ENCODE measurements at places on chromosomes 13 and 19.

DNA sequence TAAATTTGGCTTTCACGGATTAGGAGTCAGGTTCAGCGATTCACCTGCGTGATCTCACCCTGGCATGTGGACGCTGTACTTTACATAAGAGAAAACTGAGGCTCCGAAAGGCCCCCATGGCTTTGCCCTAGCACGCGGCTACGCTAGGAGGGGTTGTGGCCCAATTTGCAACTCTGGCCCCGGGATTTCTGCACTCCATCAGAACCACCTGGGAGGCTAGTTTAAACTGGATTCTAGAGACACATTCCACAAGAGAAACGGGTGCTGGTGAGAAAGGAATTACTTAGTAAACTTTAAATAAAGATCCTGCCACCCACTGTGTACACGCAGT lies 6.2 kb downstream of the BCL3 start:
- DNase-seq = no peak

DNA sequence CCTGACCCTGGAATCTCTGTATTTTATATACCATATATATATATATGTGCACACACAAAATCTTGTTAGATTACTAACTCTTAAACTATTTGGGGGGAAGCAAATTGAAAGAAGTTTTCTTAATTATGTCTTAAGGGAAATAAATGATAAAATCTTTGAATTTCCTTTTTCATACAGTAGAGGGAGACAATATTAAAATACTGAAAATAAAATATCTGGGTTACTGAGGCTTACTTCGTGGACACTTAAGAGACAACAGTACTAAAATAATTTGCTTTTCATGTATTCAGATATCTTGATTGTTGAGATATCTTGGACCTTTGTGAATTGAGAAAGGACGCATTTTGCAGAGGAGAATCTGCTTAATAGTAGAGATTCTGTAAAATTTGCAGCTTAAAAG lies 17.0 kb downstream of the SUGT1 start:
- DNase-seq = no peak

DNA sequence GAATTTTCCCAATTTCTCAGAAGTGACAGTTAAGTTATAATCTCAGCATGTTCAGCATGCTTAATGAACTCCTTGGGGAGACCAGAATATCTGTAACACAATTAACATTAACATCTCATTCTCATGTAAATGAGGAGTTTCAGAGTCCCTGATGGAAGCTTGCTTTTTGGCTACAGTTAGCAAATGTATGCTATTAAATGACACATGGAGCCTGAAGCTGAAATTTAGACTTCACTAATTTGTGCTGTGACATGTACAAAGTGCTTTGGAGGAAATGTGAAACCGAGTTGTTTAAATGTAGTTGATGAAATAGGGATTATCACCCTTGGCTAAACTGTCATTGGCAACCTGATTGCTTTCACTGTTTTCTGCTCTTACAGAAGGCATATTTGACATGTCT lies 2265.1 kb upstream of the PCDH20 start:
- DNase-seq = no peak

DNA sequence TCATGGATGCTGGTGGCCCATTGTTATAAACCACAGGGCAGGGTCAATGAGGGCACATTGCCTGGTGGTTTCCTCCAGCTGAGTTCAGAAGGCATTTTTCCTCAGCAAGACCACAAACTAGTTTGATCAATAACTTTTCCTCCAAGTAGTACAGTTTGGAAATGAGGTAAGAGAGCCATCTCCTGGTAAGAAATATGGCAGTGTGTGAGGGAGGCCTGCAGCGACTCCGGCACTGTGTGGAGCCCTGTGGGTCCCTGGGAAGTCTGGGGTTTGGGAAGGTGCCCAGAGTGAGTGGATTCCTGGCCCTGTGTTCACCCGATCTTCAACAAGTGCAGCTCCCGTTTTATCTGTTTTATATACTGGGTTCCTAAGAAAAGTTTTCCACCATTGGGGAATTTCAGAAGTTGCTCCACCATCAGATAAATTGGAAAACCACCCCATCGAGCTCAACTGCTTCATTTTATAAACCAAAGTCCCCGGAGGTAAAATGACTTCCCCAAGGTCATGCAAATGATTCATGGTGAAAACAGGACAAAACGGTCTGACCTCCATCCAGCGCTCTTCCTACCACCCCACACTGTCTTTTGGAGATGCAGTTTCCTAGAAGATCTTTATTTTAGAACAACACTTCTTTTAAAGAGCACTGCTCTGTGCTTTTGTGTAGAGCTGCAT lies 148.4 kb downstream of the KATNAL1 start:
- DNase-seq = no peak

- DNase-seq = no peak
These were observed 1461.6 kb downstream of the PCDH9 start for GRCh38 chr13:65768545-65768944.

GRCh38 chr19:15453906-15454860 lies 4.4 kb upstream of the WIZ start:
- DNase-seq = no peak

GRCh38 chr19:35717665-35718344 lies at the start of gene KMT2B:
Gene KMT2B, plus strand, starts transcription at chr19:35718003. Its CDS starts 16 bp downstream, at chr19:35718019.
- no peak for DNase-seq

All from CMK (cell line).